NCI-H1417 treated with DMSO at 0.1 percent for 48 hours (cell line): ENCODE measurements at places on chromosomes 2 and 18.

- no peak for DNase-seq
These were observed 108.8 kb upstream of the TMEM200C start for GRCh38 chr18:6004119-6004518.

- DNase-seq = no peak
These were observed 1908.4 kb upstream of the PIK3C3 start for GRCh38 chr18:40046596-40046995.

DNA sequence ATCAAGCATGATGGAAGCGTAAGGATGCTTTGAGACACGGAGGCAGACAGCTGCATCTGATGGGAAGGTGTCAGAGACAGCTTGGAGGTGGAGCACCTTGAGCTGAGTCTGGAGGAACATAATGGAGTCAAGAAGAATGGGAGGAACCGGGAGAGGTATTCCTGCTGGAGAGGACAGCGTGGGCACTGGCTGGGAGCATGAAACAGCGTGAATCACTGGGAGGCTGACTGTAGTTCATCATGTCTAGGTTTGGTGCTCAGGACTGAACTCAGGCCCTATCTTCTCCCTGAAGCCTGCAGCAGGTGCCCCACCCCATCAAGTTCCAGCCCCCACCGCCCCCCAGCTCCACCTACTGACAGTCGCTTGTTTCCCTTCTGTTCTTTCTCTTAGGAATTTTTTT lies 98.6 kb downstream of the TMEM17 start:
- DNase-seq = no peak

- DNase-seq = no peak
These were observed 53.3 kb upstream of the B3GNT7 start for GRCh38 chr2:231342061-231342711.

GRCh38 chr2:43787895-43788294 lies 14.1 kb downstream of the DYNC2LI1 start:
- DNase-seq = no peak
